Epithelial cell of prostate (primary cell): ENCODE measurements at places on chromosomes 13 and 19.

- no peak for DNase-seq
These were observed 354.6 kb downstream of the DNAJC15 start for GRCh38 chr13:43377973-43378372.

DNA sequence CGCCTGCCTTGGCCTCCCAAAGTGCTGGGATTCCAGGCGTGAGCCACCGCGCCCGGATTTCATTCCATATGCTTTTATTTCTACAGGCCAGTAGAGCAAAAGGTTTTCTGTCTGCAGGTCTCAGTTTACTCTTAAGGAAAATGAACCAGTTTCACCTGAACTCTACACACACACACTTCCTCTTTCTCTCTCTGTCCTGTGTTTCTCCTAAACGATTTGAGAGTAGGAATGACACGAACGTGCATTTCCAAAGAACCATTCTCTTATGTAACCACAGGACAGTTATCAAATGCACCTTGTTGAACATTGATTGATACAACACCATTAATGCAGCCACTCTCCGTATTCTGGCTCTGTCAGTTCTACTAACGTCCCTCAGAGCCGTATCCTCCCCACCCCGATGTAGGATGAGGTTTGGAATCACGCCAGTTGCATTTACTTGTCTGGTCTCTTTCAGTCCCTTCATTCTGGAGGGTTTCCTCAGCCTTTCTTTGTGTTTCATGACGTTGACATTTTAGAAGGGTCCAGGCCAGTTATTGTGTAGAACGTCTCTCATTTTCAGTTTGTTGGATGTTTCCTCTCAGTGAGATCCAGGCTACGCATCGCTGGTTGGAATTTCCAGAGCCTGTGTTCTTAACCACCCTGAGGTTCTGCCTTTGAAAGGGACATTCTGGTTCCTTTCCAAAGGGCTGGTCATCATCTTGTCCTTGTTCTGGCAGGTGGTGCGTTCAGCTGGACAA lies 36.0 kb downstream of the BICRA start:
- DNase-seq = no peak

GRCh38 chr13:99293178-99293577 lies 14.0 kb downstream of the GPR183 start:
- DNase-seq = no peak

DNA sequence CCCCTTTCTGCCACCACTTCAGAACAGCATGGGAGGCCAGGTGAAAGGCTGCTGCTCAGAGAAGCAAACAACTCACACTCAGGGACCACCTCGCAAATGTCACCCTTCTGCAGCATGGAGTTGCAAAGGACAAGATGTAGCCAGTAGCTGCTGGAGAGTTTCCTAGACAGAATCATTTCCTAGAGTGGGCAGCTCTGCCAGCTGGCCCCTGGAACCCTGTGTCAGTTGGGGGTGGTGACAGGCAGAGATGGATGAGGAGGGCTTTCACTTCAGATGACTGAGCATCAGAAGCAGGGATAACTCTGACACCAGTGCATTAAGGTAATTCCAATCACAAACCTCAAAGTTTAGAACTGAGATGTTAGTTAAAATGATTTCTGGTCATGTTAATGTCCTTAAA lies 34.4 kb upstream of the EPHX3 start:
- no peak for DNase-seq

DNA sequence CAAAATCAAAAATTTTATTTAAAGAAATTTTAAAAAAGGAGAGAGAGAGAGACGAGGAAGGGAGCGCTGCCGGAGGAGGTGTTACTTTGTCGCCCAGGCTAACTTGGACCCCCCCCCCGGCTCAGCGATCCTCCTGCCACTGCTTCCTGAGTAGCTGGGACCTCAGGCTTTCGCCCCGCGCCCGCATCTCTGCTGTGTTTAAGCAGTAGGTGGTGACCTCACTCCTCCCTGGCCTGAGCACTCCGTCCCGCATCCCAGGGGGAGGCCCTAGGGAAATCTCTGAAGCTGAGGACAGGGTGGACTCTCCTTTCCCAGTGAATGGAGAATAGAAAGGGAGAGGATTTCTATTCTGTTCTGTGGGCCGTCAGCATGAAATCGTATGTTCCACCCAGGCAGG lies 485 bp upstream of the ZNF845 start:
- no peak for DNase-seq

DNA sequence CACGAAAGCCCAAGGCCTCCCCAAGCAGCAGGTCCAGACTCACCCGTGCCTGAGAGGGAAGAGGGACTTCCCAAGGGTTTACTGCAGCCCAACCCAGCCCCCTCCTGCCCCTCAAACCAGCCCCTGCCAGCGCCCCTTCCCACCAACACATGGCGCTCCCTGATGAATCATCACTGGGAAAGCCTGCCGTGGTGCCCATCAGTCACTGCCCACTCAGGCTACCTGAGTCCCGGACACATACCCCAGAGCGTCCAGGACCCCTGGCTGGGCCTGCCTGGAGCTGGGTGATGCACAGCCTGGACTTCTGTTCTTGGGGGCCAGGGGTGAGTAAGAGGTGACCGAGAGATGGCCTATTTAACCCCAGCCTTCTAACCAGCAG lies 60.6 kb downstream of the MLLT1 start:
- DNase-seq = no peak

DNA sequence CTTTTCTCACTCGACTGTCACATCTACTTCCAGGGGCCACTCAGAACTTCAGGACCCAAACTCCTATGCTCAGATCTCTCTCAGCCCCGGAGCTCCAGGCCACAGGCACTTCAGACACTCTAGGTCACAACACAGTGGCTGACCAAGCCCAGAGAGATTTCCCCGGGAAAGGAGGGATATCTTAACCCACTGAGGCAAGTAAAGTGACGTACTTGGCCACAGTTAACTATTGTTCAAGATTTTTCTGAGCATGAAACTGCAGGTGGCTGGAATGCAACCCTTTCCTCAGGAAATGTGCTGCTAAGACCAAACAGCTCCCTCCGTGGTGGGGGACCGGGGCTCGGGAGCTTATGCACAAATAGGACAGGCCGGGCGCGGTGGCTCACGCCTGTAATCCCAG lies 23.9 kb downstream of the OPA3 start:
- DNase-seq = no peak

GRCh38 chr13:51444922-51445321 lies 7.9 kb downstream of the INTS6 start:
- no peak for DNase-seq

DNA sequence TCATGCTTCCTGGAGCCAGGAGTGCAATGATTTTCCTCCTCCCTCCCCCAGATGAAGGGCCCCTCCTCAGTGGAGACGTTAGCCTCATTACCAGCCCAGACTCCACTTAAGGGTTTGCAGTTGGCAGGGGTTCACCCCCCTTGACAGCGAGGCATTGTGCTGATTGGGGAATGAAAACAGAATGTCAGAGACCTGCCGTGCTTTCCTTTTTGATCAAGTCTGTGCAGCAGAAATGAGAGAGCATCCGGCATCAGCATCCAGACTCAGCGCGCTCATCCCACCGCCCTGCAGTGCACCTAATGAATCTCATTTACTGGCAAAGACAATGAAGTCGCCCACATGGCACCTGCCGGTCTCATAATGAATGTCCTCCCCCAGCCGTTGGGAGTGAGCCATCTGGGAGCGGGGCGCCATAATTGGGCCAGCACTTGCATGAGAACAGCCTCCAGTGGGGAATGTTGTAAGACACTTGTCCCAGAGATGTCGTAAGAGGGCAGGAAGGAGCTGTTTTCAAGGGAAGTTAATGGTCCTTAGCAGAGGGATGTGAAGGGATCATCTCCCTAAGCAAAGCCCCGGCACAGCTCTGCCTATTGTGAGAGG lies 98.3 kb upstream of the UQCRFS1 start:
- no peak for DNase-seq

- DNase-seq = no peak
These were observed 989 bp downstream of the ZNF766 start for GRCh38 chr19:52270266-52270885.

DNA sequence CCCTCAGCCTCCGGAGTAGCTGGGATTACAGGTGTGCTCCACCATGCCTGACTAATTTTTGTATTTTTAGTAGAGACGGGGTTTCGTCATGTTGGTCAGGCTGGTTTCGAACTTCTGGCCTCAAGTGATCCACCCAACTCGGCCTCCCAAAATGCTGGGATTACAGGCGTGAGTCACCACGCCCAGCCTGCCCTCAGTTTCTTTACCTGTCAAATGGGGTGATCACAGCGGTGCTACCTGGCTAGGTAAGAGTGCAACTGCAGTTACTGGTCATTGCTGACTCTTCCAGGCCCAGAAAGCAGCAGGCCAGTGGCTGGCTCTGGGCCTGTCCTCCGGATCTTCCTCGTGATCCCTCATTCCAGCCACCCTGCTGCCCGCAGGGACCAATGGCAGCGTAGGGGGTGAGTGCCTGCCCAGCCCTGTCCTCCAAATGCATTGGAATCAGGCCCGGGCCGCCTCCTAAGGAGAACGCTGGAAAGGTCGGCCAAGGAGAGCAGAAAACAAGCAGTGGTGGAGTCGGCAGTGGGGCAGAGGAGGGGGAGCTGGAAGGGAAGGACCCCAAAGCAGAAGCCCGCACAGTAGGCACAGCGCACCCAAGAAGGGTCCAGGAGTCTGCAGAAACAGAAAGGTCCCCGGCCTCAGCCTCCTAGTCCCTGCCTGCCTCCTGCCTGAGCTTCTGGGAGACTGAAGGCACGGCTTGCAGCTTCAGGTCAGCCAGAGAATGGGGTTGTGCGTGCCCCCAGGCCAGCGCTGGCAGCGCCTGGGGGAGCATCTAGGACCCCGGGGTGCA lies 1.8 kb upstream of the SLC27A1 start:
- no peak for DNase-seq

DNA sequence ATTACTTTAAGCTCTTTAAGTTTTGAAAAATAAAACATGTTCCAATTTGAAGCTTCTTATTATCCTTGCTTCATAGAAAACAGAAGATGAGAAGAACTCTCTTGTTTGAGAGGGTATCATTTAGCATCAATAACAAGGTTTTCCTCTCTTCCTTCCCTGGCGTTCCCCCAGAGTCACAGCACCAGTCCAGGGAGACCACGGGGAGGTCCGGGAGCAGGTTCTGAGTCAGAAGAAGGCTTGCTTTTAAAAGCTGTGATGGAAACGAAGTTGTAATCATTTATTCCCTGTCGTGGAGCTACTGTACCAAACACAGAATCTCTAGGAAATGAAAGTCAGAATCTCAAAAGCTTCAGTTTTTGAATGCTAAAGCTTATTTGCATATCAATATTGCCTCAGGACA lies 174.0 kb upstream of the LSM14A start:
- DNase-seq = no peak

GRCh38 chr19:55118401-55118991 lies 1.1 kb upstream of the PPP1R12C start:
- no peak for DNase-seq

GRCh38 chr19:897442-898039 lies 4.3 kb downstream of the RNU6-9 start:
- no peak for DNase-seq

- no peak for DNase-seq
These were observed 15.8 kb downstream of the GATAD2A start for GRCh38 chr19:19421299-19421696.

DNA sequence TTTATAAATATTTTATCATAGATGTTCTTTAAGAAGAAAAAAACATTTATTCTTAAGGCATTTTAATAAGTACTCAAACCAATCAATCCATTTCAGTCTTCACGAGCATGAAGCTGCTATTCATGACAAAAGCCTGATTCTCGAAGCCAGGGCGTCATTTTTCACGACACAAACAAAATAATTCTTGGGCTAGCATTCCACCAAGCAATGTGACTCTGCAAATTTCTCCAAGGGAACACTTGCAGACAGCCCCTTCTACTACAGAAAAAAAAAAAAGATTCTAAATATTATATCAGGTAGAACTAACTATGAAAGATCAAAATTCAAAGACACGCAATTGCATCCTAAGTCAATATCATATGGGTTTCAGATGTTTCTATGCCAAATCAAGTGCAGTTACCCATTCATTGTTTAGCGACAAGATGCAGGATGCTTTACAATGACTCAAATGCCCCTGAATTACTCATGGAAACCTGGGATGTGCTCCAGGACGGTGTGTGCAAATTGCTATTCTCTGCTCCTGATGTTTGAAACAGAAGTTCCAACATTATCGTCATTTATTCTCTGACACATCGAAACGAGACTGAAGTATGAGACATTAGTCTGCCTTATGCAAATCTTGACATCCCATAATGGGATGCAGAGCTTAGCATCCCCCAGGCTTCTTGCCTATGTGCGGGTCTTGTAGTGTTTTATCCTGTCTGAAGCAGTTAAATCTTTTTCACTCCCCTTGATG lies 517.7 kb downstream of the MYO16 start:
- no peak for DNase-seq

GRCh38 chr19:17866964-17867486 lies 4.7 kb upstream of the SLC5A5 start:
- no peak for DNase-seq

- DNase-seq = no peak
These were observed 63.3 kb downstream of the POU4F1 start for GRCh38 chr13:78540058-78540457.

DNA sequence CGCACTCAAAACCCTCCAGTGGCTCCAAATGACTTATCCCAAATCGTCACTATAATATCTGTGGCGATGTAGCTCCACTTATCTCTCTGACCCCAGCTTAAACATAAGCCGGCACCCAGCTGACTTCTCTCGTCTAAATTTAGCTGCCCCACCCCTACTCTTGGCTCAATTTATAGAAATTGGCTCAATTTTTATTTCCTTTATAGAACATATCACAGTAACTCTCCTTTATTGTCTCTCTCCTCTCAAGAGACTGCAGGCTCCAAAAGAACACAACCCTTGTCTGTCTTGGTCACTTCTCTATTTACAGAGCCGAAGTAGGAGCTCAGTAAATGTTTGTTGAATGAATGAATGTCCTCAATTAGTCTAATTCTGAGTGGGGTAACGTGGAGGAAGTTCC lies 805 bp downstream of the ZNF784 start:
- DNase-seq = no peak

GRCh38 chr13:98475522-98475921 lies 101.4 kb downstream of the STK24 start:
- no peak for DNase-seq

- no peak for DNase-seq
These were observed 1.4 kb downstream of the ANKRD10 start for GRCh38 chr13:110913322-110914080.

DNA sequence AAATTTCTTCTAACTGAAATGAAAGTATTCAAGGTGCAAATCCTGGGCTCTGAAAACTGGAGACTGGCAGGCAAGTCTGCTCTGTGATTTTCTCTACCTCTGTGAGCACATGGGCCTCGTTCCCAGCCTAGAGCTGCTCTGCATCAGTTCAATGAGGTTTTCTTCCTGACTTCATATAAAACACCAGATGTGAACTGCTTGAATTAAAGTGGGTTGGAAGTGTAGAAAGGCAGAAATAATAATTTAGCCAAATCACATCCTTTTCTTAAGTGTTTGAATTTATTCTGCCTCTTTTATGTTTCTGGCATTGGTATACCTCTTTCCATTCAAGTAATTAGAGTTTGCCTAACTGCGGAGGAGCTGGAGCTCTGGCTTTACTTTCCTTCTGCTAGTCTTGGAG lies 540.8 kb downstream of the OLFM4 start:
- no peak for DNase-seq

GRCh38 chr19:30662211-30662861 lies 290.2 kb downstream of the ZNF536 start:
- DNase-seq = no peak

- no peak for DNase-seq
These were observed 160.3 kb downstream of the SLITRK6 start for GRCh38 chr13:85638815-85639393.

GRCh38 chr13:34931572-34931971 lies 10.5 kb upstream of the NBEA start:
- no peak for DNase-seq
